ENCODE measurements at places on chromosomes 1 and 21. TPM values are rescaled to one million over a fixed set of nuclear protein-coding genes. Genes with fewer than 3 reads are reported as not detected.

Gene CHI3L1
- total RNA-seq, result under 0.01 TPM

Gene SYCP1
- not detected for total RNA-seq

Gene PIAS3
- total RNA-seq, result 4.5 TPM

Gene BMP8B
- 0.13 TPM for total RNA-seq

Gene PRR9
- total RNA-seq, result not detected

Gene TXLNA
- 68.0 TPM for total RNA-seq

Gene ATP1A4
- total RNA-seq, result not detected

Gene PLPPR5
- total RNA-seq, result not detected

Measured in dermis microvascular lymphatic vessel endothelial cell (primary cell).